ENCODE measurements at places on chromosomes 2 and 18.

DNA sequence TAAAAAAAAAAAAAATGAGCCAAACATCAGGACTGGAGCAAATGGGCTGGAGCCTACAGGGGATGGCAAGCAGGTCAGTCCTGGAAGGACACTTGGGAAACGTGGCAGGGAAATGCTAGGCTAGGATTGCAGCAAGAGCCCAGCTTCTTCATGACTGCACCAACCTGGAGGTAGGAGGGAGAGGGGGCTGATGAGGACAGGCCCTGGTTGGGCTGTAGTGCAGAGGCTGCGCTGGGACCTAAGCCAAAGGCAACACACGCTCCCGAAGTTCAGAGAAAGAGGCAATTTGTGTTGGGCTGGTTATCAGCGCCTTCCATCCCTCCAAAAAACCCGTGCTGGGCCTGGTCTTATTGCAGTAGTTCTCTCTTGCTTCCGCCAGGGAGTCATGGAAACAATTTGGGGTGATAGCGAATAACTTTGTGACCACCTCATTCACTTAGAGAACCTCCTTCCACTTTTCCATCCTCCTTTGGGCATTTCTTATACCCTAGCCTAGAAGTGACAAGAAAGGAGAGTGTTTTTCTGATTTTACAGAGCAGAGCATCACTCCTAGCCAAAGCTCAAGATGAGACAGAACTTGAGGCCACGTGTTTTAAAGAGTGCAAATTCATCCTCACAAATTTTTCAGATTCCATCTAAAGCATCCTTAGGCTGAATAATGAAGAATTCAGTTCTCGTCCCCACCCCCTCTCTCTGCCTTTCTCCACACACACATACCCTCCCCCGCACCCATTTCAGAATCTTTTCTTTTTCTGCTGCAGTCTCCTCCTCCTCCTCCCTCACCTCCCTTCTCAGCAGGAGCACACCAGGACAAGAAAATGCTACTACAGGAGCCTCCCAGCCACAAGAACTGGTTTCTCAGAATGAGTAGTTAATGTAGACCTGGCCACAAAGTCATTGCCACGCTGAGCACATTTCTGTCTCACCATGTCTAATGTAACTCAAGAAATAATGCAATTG, 82.5 kb upstream of the STPG4 start:
- DNase-seq = no peak

- no peak for DNase-seq
Observed at GRCh38 chr18:29874519-29875098, 1167.9 kb downstream of the DSC3 start.

DNA sequence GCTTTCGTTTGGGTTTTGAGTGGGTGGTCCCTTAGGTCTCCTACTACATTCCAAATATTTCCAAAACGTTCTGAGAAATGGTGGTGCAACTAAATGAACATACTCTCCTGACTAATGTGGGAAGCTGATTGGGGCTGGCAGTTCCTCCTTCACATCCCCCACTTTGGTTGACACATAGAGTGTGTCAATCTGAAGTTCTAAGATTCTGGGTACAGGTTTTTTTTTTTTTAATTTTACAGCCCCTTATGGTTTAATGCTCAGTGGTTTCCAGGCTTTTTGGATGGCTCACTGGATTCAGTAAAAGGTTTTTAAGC, 58.4 kb upstream of the ITGB6 start:
- DNase-seq = no peak

GRCh38 chr2:3176869-3177255, 200.8 kb downstream of the EIPR1 start:
- no peak for DNase-seq

GRCh38 chr2:216031960-216032689, 18.8 kb upstream of the MREG start:
- DNase-seq = peak; percentile 70

GRCh38 chr2:43107679-43108078, 118.7 kb downstream of the ZFP36L2 start:
- no peak for DNase-seq

GRCh38 chr2:224110811-224111210, 71.7 kb upstream of the SERPINE2 start:
- DNase-seq = no peak

DNA sequence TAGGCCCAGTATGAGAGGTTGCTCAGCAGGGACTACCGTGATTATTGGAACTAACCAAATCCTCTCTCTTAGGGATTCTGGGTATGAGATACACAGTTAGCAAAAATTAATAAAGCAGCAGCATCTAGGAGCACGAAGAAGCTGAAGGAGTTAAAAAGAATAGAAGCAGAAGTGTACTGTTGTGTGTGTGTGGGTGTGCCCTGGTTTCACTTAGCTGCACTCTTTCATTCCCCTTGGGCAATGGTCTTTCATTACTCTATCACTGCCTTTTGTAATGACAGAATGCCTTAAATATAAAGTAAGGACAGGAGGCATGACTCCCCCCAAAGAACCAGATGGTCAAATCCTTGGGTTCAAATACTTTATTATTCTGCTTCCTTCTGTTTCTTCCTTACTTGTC, 115.9 kb upstream of the CD302 start:
- DNase-seq = no peak

DNA sequence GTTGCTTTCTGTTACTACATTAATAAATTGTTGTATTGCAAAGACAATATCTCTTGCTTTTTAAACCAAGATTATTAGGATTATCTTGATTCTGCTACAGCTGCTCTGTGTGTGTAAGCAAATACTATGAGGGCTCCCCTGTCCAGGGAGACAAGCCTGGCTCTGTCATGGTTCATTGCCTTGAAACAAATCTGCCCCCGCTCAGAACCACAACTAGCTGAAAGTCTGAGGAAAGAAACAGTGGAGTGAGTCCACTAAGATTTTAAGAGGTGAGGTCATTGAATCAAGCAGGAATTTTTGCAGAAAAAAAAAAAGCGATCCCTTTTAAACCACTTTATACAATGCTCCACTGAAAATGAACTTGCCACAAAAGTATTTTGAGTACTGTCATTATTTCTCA, 30.8 kb upstream of the LRRTM4 start:
- no peak for DNase-seq

GRCh38 chr2:159064446-159065301, 96.2 kb downstream of the TANC1 start:
- peak; percentile 41 for DNase-seq

GRCh38 chr2:44324971-44325426, 36.3 kb downstream of the PREPL start:
- DNase-seq = peak; percentile 35

GRCh38 chr2:99611034-99611433, 121.2 kb upstream of the REV1 start:
- DNase-seq = no peak

- DNase-seq = no peak
Observed at GRCh38 chr2:206766057-206766930, 888 bp downstream of the FASTKD2 start.

DNA sequence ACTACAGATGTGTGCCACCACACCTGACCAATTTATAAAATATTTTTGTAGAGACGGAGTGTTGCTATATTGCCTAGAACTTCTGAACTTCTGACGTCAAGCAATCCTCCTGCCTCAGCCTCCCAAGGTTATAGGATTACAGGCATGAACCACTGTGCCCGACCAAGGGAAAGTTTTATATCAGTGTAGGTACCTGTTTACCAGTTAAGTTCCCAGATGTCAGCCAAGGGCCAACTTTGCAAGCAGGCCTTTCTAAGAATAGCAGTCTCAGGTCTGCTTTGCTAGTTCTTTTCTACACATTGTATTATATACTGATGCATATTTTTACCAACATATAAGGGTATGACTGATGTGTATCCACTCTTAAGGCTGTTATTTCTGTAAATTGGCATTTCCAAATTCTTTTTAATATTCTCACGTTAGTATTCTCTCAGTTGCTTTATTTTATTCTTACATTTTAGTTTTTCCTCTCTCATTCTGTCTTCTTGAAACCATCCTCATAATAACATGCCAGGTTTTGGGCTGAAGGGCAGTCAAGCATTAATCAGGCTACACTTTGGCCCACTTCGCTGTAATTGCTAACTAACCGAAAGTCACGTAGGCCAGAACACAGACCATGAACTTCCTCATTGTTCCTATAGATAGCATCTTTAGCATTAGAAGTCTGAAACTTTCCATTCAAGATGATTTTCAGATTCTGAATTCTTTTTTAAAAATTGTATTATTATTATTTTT, 25.0 kb upstream of the CXXC1 start:
- no peak for DNase-seq

DNA sequence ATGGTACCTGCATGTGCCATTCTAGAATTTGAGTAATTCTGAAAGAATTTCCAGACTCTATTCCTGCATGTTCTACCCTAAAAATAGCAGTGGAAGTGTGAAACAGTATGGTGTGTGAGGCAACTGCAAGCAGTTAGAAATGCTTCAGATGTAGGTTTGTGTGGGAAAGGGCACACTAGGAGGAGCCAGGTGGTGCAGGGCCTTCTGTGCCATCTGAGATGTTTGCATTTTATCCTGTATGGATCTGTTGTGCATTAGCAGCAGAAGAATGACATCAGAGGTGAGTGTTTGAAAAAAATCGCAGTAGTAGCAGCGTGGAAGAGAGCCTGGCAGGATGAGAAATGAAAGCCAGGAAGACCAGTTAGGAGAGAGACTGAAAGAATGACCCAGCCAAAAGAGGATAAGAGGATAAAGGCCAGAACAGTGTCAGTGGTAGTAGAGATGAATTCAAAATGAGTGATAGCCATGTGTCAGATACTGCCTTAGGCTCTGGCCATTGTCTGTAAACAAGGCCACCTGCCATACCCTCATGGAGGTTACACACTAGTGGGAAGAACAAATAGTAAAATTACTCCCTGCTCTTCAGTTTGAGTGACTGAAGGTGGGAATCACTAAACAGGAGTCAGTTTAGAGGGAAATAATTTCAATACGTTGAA, 142.2 kb downstream of the PKP4 start:
- DNase-seq = peak; percentile 6

DNA sequence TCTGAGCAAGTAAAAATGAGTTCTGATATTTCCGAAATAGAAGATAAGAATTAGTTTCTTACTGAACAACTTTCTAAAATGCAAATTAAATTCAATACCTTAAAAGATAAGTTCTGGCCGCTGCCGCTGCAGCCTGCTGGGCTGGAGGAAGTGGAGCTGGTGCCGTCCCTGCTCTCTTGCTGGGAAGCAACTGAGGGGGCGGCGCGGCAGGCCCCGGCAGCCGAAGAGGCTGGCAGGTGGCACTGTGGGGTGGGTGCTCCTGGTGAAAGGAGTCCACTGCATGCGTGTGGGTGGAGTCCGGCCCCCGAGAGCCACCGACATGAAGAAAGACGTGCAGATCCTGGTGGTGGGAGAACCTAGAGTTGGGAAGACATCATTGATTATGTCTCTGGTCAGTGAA, 89.5 kb upstream of the ZNF519 start:
- no peak for DNase-seq

DNA sequence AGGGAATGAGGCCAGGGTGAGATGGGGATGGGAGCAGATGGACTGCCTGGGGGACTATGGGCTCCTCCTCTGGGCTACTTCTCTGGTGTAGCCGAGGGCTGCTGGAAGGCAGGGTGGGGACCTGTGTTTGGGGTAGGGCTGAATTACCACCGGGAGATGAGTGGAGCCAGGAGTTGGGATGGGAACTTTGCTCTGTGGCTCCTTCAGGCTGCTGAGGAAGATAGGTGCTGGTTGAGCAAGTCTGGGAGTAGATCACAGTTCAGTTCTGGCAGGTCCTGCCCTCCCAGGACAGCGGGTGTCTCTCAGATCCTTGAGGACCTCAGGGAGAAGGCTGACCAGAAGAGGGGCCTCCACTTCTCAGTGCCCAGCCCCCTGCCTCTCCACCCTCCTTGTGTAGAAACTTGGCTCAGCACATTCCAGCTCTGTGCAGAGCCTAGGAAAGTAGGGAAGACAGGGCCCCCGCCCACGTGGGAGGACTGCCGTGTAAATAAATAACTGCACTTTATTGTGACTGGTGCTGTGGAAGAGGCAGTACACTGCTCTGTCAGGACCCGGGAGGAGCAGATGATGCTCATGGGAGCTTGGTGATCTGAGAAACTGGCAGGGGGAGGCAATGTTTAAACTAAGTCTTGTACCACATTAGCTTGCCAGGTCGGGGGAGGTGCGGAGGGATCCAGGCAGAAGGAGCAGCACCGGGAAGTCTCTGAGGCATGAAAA, 15.3 kb downstream of the TET3 start:
- DNase-seq = no peak

DNA sequence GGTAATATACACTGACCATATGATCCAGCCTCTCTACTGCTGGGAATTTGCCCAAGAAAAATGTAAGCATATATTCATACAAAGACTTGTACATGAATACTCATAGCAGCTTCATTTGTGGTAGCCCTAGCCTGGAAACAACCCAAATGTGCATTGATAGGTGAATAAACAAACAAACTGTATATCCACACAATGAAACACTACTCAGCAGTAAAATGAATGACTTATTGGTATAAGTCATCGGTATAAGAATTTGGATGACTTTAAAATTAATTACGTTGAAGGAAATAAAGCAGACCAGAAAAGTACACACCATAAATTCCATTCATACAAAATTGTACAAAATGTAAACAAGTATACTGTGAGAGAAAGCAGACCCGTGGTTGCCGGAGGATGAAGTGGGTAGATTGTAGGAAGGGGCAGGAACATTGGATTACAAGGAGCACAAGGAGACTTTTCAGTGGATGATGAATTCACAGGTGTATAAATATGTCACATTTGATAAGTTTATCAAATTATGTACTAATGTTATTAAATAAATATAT, 376.7 kb downstream of the TDRD15 start:
- DNase-seq = no peak

DNA sequence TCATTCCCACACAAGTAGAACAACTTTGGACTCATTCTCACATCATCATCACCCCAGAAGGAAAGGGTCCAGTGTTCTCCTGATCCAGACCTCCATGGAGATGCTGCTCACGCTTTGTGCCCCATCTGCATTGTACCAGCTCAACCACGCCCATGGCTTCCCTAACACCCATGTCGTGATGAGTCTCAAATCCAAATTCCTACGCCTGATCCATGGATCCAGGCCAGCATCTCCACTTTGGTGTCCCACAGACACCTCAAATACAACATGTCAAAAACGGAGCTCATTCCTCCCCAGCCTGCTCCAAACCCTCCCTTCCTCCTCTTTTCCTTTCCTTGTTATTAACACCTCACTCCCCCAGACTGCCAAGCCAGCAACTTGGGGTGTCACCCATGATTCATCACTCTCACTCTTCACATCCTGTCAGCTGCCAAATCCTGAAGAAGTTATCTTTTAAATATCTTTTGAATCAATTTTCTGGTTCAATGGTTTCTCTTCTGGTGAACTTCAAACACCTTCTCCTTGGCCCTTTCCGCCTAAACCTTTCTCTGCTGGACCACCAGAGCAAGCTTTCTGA, 30.2 kb upstream of the FAM124B start:
- DNase-seq = no peak

DNA sequence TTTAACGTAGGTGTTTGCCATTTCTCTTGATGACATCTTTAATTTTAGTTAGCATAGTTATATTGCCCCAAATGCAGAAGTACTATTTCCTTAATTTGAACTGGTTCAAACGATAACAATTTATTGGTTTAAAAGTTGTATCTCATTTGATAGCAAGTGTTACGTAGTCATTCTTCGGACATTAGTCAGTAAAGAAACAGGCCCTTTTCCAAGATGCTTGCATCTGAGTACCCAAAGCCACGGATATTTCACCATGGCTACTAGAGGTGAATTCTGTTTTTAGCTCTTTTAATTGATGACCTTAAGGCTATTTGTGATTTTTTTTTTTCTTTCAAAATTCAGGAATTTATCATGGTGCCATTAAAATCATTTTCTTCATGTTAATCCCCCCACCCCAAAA, 32.1 kb downstream of the GLS start:
- DNase-seq = no peak
